ENCODE measurements at places on chromosomes 6 and 20.
A peak's percentile ranks its signal among the peaks of the same experiment; 100 is the strongest.

DNA sequence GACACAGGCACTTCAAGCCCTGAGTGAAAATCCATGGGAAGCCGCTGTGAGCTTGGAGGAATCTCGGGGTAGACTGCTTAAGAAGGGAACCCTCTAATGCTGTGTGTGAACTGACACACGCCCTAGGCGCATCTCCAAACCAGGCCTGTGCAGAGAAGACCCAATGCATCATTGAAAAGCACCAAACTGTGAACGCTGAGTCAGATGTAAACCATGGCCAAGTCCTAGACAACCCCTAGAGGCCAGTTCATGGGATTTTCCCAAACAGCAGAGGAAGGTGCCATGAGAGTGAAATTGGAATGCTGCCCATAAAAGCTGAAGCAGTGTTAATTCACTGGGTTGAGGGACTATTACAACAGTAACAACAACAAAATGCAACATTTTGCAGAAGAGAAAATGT lies 296.5 kb downstream of the SMOC2 start:
- DNase-seq = peak; percentile 60

DNA sequence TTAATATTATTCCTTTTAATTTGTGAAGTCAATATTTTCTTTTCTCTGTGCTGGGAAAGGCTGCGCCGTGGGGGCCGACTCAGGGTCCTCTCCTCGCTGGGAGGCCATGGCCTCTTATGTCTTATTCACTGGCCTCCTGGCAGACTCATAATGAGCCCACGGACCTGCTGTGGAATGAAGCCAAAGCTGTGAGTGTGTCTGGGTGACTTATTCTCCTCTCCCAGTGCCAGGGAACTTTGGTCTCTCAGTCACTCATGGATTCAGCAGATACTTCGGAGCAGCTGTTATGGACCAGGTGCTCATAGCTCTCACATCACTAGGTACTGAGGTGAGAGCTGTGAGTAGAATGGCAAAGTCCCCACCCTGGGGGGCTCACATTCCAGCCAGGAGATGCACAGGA lies 297.6 kb downstream of the CDH26 start:
- DNase-seq = peak; percentile 25

GRCh38 chr6:157381631-157382621 lies 936 bp downstream of the ZDHHC14 start:
- peak; percentile 68 for DNase-seq

GRCh38 chr20:59124296-59125029 lies 39.2 kb upstream of the ZNF831 start:
- no peak for DNase-seq

- no peak for DNase-seq
These were observed 8.5 kb downstream of the ENPP4 start for GRCh38 chr6:46138281-46138680.

DNA sequence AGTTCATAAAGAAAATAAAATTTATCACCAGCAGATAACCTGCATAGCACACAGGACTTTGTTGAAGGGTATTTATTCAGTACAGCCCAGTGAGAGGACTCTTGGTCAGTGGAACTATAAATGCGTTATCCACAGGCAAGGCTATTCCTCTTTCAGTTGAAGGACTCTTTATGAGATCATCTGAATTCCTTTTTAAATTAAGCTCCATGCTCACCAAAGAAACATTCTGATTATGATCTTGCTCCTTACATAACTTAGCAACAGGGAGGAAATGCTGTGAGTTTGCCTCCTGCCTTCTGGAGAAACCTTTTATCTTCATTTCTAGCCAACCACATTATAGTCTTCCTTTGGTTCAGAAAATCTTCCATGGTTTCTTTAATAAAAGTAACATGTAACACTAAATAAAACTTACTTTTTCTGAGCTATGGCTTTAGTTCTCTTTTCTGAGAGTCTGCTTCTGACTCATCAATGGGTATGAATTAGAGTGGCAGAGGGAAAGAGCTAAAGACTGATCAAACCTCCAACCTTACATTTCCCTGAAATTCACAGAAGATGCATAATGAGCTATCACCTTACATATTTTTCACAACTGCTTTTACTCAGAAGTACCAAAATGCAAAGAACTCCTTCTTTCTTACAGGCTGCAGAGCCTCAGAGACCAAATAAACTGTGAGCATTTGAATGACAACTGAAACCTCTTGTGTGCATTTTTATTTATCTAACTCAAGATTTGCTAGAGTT lies 267.2 kb downstream of the ADGRG6 start:
- no peak for DNase-seq

DNA sequence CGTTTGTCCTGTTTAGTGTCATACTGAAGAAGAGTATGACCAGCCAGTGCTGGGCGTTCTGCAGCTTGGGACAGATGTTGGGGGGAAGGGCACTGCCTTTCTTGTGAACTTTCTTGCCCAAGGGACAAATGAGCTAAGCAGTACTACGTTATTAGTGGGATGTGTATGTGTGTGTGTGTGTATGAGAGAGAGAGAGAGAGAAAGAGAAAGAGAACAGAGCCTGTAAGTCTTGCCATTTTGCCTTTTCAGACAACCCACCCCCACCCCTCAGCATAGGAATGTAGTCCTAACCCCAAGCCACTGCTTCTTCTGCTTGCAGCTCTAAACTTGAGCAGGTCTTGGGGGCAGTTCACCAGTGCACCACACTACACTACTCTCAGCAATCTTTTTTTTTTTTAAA lies 45.5 kb downstream of the E2F3 start:
- no peak for DNase-seq

GRCh38 chr20:61189534-61189933 lies 62.5 kb upstream of the CDH4 start:
- DNase-seq = no peak

DNA sequence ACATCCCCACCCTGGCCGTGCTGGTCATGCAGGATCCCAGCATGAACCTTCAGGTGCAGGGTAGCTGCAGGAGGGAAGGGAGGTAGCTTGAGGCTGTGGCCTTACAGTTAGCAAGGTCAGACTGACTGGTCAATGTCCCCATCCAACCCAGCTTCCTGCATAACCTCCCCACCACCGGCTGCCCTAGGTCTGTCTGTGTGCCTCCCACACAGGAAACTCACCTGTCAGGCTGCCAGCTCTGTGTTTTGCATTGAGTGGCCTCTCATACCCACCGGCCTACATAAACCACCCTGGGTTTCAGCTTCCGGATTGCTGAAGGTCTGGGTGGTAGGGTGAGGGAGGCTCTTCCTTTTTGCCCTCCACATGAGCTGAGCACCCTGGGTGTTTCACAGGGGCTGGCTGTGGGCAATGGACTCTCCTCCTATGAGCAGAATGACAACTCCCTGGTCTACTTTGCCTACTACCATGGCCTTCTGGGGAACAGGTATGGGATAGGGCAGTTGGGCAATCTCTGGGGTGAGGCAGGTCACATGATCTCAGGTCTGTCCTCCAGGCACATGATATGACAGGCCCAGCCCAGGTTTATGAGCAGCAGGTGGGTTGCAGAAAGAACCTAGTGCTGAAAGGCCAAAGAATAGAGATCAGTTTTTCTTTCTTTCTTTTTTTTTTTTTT lies 1.8 kb downstream of the CTSA start:
- no peak for DNase-seq

- no peak for DNase-seq
These were observed 1.4 kb upstream of the LIN28B start for GRCh38 chr6:104955491-104955890.

- DNase-seq = no peak
These were observed 55.3 kb upstream of the DDR1 start for GRCh38 chr6:30829033-30829432.

- DNase-seq = no peak
These were observed 21.0 kb upstream of the NKX2-2 start for GRCh38 chr20:21534886-21535285.

DNA sequence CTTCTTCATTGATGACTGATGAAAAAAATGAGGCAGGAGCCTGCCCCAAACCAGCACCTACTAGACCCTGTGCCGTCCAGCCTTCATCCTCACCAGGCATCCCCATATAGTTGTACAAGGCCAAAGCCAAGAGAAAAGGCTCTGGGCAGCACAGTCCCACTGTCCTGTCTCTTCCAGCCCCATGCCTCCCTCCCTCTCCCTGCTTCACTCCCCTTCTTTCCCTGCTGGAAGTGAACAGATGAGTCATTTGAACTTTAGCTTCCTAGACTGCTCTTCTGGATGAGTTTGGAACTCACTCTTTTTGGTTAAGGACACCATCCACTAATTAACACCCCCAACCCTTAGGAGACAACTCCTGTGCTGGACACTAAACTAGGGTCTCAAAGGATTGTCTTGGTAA lies 235.2 kb downstream of the LRFN2 start:
- no peak for DNase-seq

- no peak for DNase-seq
These were observed 39.4 kb upstream of the MYB start for GRCh38 chr6:135141728-135142127.

DNA sequence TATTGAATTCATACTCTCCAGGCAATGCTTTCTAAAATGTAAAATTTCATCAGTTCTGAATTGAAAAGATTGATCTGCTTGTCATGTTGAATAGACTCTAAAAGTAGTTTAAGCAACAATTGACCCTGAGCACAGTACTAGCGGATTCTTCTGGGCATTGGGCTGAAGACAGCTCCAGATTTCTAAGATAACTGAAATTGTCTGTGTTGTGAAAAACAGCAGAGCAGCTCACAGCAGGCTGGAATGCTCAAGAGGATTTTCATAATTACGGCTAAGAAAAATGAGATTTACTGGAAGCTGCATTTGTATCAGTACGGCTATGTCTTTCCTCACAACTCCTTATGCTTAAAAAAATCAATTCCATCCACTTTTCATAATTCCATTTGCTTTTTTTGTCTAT lies 373.7 kb downstream of the HACE1 start:
- no peak for DNase-seq

DNA sequence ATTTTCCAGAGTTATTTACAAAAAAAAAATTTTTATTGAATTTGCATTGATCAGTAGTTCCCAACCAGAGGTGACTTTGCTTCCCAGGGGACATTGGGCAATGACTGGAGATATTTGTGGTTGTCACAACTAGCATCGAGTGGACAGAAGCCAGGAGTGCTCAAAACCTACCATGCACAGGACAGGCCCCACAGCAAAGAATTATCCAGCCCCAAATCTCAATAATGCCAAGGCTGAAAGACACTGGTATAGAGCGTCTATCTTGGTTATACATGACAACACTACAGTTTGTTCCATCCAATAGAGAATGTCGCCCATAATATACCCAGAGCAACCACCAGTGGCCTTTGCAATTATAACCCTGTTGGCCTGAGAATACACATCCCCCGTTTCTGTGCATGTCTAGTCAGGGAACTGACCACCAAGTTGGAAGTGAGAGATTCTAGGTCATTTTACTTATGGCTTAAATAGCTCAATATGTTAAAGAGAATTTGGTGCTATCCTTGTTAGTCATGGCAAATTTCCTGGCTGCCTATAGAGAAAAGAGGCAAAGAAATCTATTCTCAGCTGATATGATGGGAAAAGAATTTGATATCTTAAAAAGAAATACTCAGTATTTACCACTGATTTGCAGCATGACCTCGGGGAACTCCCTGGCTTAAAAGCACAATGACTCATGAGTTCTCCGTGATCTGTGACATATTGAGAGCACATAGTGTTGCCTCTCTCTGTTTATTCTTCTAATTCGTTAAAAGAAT lies 76.0 kb upstream of the ADTRP start:
- peak; percentile 21 for DNase-seq

DNA sequence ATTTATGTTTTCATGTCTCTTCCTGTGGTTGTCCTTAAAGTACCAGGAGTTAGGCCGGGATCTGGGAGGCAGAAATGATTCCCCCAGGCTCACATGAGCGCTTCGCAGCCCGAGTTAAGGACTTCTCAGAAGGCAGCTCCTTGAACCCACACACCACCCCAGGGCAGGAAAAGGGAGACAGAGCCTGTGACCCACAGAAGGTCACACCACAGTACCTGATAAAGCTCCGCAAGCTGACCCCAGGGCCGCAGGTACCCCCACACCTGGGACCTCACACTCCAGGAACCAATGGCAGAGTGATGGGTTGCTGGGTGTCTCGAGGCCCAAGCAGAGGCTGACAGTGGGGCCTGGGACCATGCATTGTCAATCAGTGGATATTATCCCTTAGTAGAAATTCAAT lies 207.6 kb downstream of the CDH4 start:
- DNase-seq = no peak

- peak; percentile 66 for DNase-seq
These were observed 126.0 kb upstream of the ADGRF1 start for GRCh38 chr6:47168180-47168579.

- DNase-seq = no peak
These were observed 9.4 kb downstream of the SERPINB6 start for GRCh38 chr6:2962004-2962403.

- no peak for DNase-seq
These were observed 3.4 kb upstream of the ZNF217 start for GRCh38 chr20:53597030-53597482.

- DNase-seq = no peak
These were observed 33.9 kb downstream of the ITPR3 start for GRCh38 chr6:33654831-33655554.

DNA sequence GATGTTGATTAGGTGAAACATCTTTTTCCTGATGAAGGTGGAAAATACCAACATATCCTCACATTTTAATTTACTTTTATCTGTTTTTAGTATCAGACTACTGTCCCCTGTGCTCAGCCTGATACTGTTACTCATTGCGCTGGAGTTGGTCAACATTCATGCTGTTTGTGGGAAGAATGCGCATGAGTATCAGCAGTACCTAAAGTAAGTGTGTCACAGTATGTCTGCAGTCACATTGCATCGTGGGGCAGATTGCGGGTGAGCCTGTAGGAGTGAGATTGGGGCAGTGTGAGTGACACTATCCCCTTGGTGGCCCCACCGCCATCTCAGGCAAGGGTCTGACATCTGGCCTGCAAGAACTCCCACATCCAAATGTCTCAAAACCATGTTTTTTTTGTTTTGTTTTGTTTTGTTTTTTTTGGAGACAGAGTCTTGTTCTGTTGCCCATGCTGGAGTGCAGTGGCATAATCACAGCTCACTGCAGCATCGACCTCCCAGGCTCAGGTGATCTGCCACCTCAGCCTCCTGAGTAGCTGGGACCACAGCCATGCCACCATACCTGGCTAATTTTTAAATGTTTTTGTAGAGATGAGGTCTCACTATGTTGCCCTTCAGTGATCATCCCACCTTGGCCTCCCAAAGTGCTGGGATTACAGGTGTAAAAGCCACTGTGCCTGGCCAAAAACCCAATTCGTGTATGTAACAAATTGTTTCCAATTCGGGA lies 27.8 kb downstream of the ERMARD start:
- DNase-seq = no peak

- peak; percentile 26 for DNase-seq
These were observed 85.0 kb downstream of the SRC start for GRCh38 chr20:37430778-37431460.

- DNase-seq = peak; percentile 87
These were observed 1.1 kb upstream of the LSM14B start for GRCh38 chr20:62120990-62121775.

DNA sequence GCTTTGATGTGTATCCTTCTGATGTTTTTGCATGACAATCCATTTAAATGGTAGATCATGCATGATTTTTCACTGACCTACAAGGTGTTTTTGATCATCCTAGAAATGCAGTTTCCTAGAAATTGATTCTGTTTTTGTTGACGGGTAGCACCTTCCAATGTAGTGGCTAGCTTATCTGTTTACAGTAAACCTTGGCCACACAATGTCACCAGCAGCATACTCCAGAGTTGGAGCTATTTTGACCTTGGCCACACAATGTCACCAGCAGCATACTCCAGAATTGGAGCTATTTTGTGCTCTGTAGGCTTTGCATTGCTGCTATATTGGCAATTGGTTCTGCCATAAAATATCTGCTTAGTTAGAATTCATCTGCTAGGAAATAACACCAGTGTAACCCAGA lies 74.6 kb upstream of the NAA20 start:
- DNase-seq = no peak
